Uterus (tissue), 4 donors: ENCODE measurements at places on chromosomes 11 and 22. TPM values are rescaled to one million over a fixed set of nuclear protein-coding genes. Genes with fewer than 3 reads are reported as not detected.

DNA sequence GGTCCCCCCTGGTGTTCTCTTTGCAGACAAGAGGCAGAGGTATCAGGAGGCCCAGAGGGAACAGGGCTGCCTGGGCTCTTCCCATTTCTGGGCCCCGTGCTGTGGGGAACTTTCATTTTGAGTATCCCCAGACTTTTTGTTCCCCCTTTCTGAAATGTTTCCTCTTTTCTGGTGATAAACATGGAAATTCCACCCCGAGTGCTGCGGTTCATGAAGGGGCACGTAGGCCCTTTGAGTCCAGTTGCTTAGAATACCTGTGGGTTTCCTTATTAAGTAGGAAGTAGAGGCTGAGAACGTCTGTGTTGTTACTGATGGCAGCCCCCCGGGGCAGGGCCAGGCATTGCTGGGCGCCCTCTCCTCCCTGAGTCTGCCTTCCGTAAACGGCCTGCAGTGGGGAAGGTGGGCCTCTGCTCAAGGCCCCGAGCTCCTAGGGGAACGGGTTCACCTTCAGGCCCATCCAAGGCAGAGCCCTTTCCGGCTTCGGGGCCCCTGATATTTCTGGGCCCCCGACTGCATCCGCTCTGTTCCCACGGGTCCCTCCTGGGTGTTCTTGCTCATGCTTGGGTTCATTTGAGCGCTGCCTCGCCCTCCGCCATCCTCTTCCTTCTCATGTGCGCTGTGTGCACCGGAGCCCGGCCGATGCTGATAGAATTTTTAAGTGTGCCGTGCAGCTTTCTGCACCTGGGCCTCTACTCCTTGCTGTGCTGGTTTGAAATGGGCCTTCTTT is 12.0 kb downstream of the TBC1D22A start:
- no peak for DNase-seq

DNA sequence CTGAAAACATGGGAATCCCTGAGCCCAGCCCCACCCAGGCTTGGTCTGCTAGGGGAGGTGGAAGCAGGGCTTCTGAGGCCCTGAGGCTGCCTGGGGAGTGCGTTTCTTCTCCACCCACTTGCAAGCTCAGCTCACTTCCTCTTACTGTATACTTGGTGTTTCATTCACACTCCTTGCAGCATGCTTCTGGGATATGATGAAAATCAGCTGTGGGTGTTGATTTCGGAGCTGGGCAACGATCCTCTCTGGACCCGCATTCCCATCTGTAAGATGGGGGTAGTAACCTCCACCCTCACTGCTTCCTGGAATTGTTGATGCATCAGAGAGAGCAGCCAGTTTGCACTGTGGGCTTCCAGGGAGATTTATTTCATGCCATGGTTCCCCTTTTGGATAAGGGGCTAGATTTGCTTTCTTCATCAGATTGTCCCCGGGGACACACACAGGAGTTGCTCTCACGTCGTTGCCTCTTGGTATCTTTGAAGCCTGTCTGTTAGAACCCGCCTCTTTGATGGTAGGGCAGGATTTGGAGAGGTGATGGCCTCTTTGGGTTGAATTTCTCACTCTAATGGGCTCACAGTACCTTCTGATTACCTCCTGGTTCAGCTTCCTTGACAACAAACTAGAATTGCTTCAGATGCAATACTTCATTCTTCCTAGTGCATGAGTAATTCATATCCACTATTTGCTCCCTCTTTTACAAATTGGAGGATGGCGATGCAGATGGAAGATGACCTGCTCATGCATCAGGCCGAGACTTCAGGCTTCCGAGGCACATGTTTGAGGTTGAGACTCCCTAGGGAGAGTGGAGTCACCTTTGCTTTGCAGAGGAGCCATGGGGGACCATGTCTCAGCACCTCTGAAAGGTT is 40.4 kb downstream of the BCR start:
- DNase-seq = no peak

The SLC22A6 gene
- not detected for total RNA-seq

The TPH1 gene
- 2.3 TPM for total RNA-seq

The TSGA10IP gene
- total RNA-seq = not detected

- no peak for DNase-seq
Measured at GRCh38 chr22:44210722-44211121, 30.0 kb downstream of the PARVG start.

DNA sequence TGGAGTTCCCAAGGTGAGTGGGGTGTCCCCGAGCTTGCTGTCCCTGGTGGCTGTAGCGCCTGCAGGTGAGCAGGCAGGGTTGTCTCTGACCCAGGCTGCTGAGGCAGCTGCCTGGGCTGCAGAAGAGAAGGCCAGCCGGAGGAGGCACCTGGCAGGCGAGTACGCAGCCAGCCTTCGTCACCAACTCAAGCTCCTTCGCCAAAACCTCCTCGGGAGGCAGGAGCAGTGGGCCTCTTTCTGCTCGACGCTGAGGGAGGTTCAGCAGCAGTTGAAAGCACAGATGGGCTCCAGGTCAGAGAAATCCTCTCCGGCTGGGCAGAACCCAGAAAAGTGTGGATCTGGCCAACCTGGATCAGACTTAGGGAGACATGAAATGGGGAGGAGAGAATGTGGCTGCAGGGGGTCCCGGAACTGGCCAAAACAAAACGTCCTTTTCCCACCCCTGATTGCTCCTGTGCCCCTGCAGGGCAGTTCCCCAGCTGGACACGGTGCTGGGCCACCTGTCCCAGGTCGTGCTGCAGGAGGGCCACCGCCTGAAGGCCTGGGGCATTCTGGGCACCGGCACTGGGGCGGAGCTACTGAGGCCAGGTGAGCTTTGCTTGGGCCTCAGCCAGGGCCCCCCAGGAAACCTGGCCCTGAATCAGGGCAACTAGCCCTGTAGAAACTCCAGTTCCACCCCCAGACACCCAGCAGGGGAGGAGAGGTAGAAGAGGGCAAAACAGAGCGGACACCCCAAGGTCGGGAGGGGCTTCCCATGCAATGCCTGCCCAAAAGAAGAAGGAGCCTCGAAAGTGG is 56.7 kb downstream of the BTG4 start:
- no peak for DNase-seq

DNA sequence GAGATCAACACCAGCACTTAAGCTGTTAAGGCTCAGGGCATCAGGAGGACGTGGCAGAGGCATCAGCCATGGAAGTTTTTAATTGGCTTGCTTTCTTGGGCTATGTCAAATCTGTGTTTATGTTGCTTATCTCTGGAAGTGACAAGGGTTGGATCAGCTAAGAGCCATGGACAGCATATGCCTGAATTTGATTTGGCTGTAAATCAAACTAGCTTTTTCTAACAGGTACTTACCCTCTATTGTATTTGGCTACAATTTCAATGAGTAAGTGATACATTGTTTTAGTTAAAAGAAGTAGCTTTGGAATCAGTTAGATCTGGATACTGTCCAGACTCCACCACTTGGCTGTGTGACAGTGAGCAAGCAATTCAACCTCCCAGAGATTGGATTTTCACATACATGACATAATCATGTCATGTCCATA is 936.6 kb downstream of the OPCML start:
- no peak for DNase-seq
